ENCODE measurements at places on chromosomes 6 and 20.

DNA sequence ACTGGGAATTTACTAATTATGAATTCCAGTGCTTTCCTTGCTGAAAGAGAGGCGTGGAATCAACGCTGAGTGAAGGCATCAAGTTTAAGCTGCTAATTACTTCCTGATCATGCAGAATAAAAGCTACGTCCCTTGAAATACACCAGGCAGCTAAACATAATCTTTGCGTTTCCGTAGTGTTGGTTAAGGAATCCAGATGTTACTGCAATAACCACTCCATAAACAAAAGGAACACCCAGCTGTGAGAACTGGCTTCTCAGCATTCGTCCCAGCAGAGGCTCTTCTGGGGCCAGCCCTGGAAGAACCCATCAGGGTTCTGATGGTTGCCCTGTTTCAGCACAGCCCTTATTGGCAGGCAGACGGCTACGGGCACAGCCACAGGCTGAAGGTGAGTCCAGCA lies 111.4 kb downstream of the CDH26 start:
- no peak for DNase-seq

DNA sequence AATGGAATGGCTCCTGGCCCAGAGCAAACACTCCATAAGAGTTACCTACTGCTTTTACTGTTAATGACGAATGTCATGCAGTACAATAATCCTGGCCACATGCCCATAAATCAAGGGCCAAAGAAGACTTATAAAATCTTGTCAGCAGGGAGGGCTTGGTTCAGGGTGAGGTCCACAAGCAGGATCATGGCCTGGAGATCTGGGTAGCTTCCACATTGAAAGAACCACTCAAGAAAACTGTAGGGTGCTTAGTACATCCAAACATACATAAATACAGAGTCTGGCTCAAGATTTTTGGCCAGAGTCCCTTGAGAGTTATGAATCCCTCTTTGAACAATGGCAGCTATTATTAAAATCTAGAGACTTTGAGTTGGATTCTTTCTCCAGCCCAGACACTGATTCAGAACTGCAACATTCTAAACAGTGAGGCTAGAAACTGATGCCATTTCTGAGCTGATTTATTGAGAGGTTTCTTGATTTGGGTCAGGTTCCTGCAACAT lies 188.7 kb downstream of the CDC5L start:
- DNase-seq = no peak

- DNase-seq = no peak
These were observed 8.5 kb downstream of the NDUFAF4 start for GRCh38 chr6:96889146-96889545.

DNA sequence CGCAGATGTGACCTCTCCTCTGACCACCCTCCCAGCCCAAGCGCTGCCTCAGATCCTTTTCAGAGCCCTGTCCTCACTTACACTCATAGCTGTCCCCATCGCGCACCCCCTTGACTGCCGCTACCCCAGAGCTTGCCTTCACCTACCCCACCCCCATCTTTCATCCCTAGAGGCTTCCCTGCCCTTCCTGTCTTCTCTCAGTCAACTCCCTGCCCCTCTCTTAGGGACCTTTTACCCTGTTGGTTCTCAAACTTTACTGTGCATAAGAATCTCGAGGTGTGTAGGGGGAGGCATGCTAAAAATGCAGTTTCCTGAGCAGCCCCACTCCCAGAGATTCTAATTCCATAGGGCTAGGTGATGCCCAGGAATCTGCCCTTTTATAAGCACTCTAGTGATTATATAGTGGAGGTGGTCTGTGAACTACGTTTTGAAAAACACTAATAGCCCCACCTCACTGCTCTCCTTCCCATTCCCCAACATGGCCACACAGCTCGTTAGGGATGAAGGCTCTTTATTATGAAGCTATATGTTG lies 725 bp downstream of the TM9SF4 start:
- DNase-seq = no peak

DNA sequence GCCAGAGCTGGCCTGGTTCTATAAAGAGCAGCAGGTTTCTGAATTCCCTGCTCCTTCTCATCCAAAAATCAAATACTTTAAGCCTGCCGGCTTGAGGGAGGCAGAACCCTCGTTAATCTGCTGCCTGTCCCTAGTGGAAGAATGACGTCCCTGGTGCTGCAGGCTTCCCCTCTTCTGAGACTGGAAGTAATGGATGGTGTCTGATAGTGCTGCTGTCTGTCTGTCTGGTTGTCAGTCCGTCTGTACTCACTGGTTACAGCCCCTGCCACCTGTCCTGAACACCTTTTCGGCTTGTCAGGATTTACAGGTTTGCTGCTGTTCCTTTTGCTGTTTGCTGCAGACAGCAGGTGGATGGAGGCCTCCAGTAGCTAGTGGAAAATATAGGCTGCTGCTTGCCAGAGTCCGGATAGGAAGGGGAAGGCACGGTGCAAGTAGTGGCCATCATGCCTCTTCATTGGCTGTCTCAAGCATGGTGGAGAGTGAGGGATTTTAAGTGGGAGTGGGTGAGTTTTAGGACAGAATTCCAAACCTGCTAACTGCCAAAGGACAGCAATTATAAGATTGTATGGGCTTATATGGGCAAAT lies 2.5 kb downstream of the RIMS1 start:
- DNase-seq = no peak

DNA sequence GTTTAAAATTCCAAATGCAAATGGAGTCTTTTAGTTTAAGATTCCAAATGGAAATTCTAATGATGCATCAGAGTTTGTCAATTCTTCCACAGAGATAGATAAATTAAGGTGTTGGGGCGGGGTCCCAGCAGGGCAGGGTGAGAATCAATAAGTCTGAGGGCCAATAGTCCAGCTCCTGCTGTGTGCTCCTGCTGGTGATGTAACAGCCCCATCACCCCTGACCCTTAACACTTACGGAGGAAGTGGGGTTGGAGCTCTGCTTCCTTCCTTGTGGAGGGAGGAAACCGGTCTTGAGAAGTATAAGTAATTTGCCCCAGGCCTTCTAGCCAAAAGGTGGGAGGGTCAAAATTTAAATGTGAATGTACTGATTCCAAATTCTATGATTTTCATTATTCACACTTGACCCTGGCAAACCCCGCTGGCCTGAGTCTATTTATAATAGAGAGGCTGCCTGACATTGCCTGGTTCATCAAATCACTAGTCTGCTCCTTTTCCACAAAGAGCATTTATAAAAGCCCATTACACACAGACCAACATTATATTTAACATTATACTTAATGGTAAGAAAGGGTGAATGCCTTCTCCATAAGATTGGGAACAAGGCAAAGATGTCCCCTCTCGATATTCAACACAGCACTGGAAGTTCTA lies 17.2 kb downstream of the ZBTB2 start:
- peak; percentile 67 for DNase-seq

DNA sequence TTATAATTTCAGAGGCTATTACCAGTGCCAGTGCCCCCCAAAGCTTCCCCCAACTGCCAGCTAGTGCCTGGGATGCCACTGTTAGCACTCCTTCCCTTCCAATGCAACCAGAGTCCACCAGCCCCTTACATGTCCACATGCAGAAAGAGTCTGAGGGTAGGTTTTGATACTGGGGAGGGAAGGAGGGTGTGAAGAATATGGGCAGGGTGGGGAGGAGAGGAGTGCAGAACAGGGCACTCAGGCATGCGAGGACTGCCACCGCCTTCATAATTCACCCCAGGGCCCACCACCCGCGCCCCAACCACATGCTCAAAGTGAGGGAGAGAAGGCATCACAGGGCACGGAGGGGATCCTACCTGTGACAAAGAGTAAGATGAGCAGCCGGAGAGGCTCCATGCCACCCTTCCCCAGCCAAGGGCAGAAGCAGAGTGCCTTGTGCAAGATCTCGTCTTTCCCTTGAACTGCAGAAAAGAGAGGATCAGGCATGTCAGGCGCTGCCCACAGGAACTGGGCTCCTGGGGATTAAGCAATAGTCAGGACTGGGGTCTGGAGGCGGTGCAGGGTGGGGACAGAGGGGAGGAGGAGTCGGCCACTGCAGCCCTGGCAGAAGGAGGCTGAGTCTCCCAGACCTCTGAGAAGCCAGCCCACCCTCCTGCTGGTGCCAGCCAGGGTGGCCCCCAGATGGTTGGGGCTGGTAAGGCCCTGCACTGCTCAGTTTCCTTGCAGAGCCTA lies at the start of gene TREM2:
TSS of gene TREM2 (minus strand) at position 430 of the 732 bp plus-strand sequence. CDS start at position 396, 34 bp downstream.
- DNase-seq = no peak

DNA sequence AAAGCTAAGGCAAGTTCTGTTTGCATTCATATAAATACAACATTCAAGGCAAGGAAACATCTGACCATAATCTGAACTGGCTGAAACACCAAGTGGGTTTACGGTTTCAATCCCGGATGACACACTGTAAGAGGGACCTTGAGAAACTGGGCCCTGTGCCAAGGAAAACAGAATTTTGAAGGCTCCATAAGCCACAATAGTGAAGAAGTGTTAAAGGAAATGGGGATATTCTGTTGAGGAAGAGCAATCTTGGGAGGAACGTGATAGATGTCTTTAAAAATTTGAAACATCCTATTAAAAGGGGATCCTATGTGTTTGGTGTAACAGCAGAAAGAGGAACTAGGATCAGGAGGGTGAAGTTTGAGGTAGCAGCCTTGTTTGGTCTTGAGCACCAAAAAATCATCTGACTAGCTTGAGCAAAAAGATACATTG lies 82.4 kb upstream of the TAB2 start:
- DNase-seq = peak; percentile 73

DNA sequence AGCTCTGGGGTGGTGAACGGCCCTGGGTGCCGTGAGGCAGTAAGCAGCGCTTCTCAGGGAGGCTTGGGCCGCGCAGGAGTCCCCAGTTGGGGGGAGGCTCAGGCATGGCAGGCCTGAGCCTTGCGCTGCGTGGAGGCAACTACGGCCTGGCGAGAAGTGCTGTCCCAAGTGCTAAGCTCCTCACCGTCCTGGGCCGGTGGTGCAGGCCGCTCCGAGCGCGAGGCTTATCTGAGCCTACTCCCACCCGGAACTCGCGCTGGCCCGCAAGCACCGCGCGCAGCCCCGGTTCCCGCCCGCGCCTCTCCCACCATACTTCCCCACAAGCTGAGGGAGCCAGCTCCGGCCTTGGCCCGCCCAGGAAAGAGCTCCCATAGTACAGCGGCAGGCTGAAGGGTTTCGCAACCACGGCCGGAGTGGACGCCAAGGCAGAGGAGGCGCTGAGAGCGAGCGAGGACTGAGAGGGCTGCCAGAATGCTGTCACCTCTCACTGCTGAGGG lies 1.8 kb upstream of the WRNIP1 start:
- no peak for DNase-seq

Data from mesenchymal stem cell (in vitro differentiated cells and primary cell).